ENCODE measurements at places on chromosomes 3 and 15. TPM values are rescaled to one million over a fixed set of nuclear protein-coding genes. Genes with fewer than 3 reads are reported as not detected.

DNA sequence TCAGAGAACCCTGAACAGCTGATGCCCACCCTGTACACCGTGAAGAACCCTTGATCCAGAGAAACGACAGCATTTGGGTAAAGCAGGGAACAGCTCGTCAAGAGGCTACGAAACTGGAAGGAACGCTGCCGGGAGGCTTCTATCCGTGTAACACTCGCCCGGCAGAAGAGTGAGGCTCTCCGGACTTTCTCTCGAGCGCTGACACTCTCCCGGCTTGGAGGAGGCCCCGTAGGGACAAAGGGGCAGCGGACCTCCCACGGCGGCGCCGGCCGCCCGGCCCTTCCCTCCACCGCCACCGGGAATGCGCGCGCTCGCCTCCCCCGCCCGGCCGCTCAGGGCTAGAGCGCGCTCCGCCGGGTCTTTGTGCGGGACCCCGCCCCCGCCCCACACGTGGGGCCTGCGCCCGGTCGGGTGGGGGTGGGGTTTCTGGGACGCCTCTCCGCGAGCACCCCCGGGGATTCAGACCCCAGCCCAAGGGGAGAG is 1.7 kb downstream of the HYAL2 start:
- DNase-seq, result peak; percentile 80
- H3K36me3 ChIP-seq, result no peaks in the 10 kb centered on the region
- H3K27me3 ChIP-seq, result no peaks in the 10 kb centered on the region
- H3K27ac ChIP-seq, result peak overlapping the region; percentile 87
- peaks cover 37% of the 10 kb centered on the region for H3K4me1 ChIP-seq
- H3K4me3 ChIP-seq, result peak overlapping the region; percentile 79

DNA sequence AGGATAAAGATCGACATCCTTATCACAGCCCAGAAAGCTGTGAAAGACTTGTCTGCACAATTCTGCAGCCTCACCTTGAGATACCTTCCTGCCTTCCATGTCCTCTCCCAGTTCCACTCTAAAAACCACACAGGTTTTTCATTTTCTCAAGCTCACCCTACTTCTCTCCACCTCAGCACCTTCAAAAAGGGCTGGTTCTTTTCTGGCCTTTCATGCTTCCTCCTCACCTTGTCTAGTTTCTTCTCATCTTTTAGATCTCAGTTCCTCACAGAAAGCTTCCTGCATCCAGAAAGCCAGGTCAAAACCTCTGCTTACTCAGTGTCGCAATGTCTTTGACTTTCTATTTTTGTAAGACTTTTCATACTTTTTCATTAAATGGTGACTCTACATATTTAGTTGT is 140.2 kb upstream of the STT3B start:
- H3K27me3 ChIP-seq, result peaks cover 16% of the 10 kb centered on the region
- no peak for DNase-seq
- H3K4me1 ChIP-seq, result no peaks in the 10 kb centered on the region
- H3K27ac ChIP-seq, result no peak overlapping the region
- peaks cover 5% of the 10 kb centered on the region for H3K36me3 ChIP-seq

DNA sequence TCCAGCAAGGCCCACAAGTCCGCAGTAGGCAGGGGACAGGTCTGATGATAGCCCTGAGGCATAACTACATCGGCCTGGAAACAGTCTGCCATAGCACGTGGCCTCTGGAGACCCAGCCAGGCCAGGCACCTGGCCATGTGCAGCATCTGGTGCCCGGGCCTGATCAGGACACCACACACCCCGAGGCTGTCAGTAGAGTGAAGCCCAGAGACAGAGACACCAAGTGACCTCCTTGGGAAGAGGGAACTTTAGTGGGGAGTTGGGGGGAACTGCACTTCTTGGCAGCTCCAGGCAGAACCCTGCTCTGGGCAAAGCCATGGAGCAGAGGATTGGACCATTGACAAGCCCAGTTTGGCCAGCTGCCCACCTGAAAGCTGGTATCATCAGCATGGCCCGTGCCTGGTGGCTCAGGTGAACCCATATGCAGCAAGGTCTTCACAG is 1.2 kb downstream of the SHISA5 start:
- DNase-seq, result no peak
- peak overlapping the region; percentile 74 for H3K4me3 ChIP-seq

GRCh38 chr3:191347228-191347627 is 16.9 kb upstream of the UTS2B start:
- no peak overlapping the region for H3K27ac ChIP-seq
- H3K27me3 ChIP-seq, result no peaks in the 10 kb centered on the region
- H3K36me3 ChIP-seq, result no peaks in the 10 kb centered on the region
- H3K4me1 ChIP-seq, result peaks cover 6% of the 10 kb centered on the region

DNA sequence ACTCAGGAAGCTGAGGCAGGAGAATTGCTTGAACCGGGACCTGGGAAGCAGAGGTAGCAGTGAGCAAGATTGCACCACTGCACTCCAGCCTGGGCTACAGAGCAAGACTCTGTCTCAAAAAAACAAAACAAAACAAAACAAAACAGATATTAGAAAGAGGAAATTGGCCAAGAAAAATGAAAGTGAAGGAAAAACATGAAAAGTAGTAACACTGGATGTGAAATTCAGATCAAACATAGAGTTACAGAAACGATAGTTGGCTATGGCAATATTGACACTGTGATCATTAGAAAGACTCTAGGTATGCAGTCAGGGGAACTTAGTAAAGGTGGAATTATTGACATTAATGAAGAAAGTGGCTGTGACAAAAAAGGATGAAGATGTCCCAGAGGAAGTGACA is 13.2 kb upstream of the TIPARP start:
- H3K27ac ChIP-seq, result no peak overlapping the region
- peaks cover 30% of the 10 kb centered on the region for H3K4me1 ChIP-seq
- H3K4me3 ChIP-seq, result no peak overlapping the region
- H3K36me3 ChIP-seq, result no peaks in the 10 kb centered on the region
- no peak for DNase-seq

GRCh38 chr3:126147147-126147931 is 33.0 kb downstream of the ALDH1L1 start:
- H3K36me3 ChIP-seq, result no peaks in the 10 kb centered on the region
- H3K4me3 ChIP-seq, result no peak overlapping the region
- H3K27me3 ChIP-seq, result peaks cover 13% of the 10 kb centered on the region

GRCh38 chr3:59798372-59799086 is 748.7 kb upstream of the CFAP20DC start:
- no peak overlapping the region for H3K27ac ChIP-seq
- DNase-seq, result no peak
- H3K4me1 ChIP-seq, result no peaks in the 10 kb centered on the region

- no peak overlapping the region for H3K4me3 ChIP-seq
- no peak for DNase-seq
- peaks cover 13% of the 10 kb centered on the region for H3K36me3 ChIP-seq
- H3K27ac ChIP-seq, result no peak overlapping the region
- peaks cover 47% of the 10 kb centered on the region for H3K4me1 ChIP-seq
Measured at GRCh38 chr3:187831125-187832051, 86.1 kb upstream of the BCL6 start.

The SUCLG2 gene
- total RNA-seq, result 28.2 TPM

DNA sequence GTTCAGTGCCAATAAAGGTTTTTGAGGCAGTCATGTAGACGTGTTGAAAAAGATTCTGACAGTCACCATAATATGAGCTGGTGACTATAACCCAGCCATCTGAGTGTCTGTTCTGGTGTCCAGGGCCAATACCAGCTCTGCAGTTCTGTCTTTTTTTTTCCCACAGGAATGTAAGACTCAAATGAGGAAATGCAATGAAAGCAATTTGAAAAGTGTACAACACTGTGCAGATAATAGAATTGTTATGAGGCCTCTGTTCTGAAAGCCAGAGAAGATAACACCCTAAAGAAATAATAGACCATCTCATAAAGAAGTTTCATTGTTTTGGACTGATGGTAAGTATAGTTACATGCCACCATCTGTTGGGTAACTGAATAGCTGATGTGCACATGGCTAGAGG is 57.1 kb downstream of the CLDN1 start:
- H3K36me3 ChIP-seq, result no peaks in the 10 kb centered on the region
- no peaks in the 10 kb centered on the region for H3K4me1 ChIP-seq
- no peak for DNase-seq

DNA sequence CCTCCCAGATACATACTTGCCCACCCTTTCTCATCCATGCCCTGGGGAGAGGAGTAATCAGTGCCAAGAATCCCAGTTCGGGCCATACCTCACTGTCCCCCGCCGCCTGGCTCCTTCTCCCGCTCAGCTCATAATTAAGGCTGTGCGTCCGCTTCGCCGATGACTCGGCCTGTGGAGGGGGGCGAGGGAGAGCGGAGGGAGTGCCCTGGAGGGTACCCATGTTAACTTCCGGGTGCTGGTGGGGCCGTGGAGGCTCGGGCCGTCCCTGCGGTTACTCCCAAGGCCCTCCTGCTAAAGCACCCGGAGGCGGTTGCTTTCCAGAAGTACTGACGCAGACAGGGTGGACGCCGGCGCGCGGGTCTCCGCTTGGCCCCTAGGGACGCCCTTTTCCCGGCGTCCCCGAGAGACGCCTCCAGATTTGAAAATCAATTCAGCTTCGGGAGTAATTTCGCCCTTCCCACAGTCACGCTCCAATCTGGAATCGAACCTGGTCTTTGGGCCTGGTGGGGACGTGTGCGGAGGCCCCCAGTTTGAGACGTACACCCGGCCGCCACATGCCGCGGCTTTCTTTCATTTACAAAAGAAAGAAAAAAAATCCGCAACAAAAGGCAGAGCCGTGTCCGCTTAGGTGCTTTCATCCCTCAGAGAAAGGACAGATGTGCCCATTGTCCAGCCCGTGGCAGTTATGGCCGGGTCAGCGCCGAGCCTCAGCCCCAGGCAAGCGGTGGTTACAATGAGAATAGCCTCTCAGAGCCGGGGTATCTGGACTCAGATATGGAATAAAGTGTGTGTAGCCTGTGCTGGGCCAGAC is 1.0 kb upstream of the ONECUT1 start:
- no peak overlapping the region for H3K27ac ChIP-seq
- peaks cover 16% of the 10 kb centered on the region for H3K4me1 ChIP-seq
- peaks cover 56% of the 10 kb centered on the region for H3K27me3 ChIP-seq
- DNase-seq, result peak; percentile 59
- no peak overlapping the region for H3K4me3 ChIP-seq

The LYZL4 gene
- not detected for total RNA-seq

- H3K4me1 ChIP-seq, result no peaks in the 10 kb centered on the region
- no peaks in the 10 kb centered on the region for H3K36me3 ChIP-seq
- no peaks in the 10 kb centered on the region for H3K27me3 ChIP-seq
- H3K27ac ChIP-seq, result no peak overlapping the region
- H3K4me3 ChIP-seq, result no peak overlapping the region
- DNase-seq, result no peak
Measured at GRCh38 chr3:80526153-80526552, 758.4 kb upstream of the ROBO1 start.

The CCR4 gene
- total RNA-seq, result 12.1 TPM

DNA sequence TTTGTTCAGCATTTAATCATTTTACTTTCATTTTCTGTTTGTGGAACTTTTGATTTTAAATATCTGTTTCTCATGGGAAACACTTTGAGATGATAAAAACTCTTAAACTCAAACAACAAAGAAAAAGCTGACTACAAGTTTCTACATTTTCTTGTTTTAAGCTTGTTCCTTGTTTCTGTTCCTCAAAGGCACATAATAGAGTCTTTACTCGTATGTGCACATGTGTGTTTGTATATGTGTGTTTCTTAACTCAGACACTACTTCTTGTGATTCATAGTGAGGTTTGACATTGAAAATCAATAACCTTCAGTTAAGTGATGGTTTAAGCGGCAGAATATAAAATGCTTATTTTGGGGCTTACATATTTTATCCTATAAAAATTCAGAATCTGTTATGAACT is 786.7 kb upstream of the EPHA6 start:
- DNase-seq, result no peak
- H3K4me1 ChIP-seq, result no peaks in the 10 kb centered on the region
- H3K36me3 ChIP-seq, result no peaks in the 10 kb centered on the region
- no peak overlapping the region for H3K4me3 ChIP-seq
- no peaks in the 10 kb centered on the region for H3K27me3 ChIP-seq
- no peak overlapping the region for H3K27ac ChIP-seq

DNA sequence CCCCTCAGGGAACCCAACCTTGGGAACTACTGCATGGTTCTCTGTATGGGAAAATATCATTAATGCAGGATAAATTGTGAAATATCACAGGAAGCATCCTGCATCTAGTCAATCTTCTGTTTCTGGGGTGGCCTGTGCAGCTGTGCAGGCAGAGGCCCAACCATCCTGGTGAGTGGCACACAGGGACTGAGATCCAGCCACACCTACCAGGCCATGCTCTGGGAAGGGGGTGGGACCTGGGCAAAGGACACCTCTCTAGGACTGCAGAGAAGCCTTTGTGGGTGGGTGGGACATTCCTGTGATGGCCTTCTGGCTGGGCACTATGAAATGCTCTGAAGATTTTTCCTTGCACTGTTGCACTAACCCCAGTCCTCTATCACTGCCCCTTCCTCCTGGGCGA is 26.8 kb downstream of the CCRL2 start:
- H3K27me3 ChIP-seq, result no peaks in the 10 kb centered on the region
- H3K36me3 ChIP-seq, result peaks cover 7% of the 10 kb centered on the region
- H3K27ac ChIP-seq, result no peak overlapping the region
- no peaks in the 10 kb centered on the region for H3K4me1 ChIP-seq

GRCh38 chr3:73536336-73536895 is 88.3 kb downstream of the PDZRN3 start:
- no peak for DNase-seq
- no peaks in the 10 kb centered on the region for H3K36me3 ChIP-seq
- no peak overlapping the region for H3K27ac ChIP-seq
- peaks cover 2% of the 10 kb centered on the region for H3K27me3 ChIP-seq
- no peak overlapping the region for H3K4me3 ChIP-seq

- no peak overlapping the region for H3K27ac ChIP-seq
- no peaks in the 10 kb centered on the region for H3K27me3 ChIP-seq
- no peak overlapping the region for H3K4me3 ChIP-seq
- no peaks in the 10 kb centered on the region for H3K36me3 ChIP-seq
- no peaks in the 10 kb centered on the region for H3K4me1 ChIP-seq
- no peak for DNase-seq
Measured at GRCh38 chr3:163491714-163492113, 1586.6 kb downstream of the SI start.

DNA sequence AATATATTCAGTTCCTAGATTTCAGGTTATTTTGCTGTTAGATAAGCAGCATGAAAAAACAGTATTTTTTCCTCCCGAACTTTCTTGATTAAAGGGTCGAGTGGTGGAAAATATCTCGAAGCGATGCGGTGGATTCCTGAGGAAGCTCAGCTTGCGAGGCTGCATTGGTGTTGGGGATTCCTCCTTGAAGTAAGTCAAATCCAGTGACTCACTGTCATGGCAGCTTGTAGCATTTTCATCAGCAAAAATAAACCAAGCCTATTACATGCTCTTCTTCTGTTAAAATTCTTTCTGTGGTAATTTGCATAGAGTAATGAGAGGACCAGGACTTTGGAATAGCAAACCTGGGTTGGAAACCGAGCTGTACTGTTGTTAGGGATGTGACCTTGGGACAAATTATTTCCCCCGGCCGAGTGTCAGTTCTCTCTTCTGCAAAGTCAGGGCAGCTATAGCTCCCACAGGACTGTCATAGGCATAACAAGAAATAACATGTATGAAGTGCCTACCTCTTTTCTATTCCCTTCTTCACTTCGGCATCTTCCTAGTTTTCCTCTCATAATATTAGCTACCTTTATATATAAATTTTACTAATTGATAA is 75.6 kb downstream of the UBP1 start:
- H3K4me3 ChIP-seq, result no peak overlapping the region
- no peak overlapping the region for H3K27ac ChIP-seq
- no peaks in the 10 kb centered on the region for H3K36me3 ChIP-seq
- DNase-seq, result no peak

GRCh38 chr3:80213086-80213485 is 445.3 kb upstream of the ROBO1 start:
- no peak for DNase-seq
- H3K4me1 ChIP-seq, result no peaks in the 10 kb centered on the region
- no peak overlapping the region for H3K4me3 ChIP-seq
- H3K27ac ChIP-seq, result no peak overlapping the region
- H3K36me3 ChIP-seq, result peaks cover 5% of the 10 kb centered on the region

Data from natural killer cell treated with Interleukin-12 subunit alpha and Interleukin-12 subunit beta and Interleukin-15 and Interleukin-18, amount 100 ng/mL, for 72 hours (primary cell).